ENCODE measurements at places on chromosomes 2 and 18.

GRCh38 chr18:69968039-69968438 lies 20.4 kb upstream of the CD226 start:
- no peak for DNase-seq

DNA sequence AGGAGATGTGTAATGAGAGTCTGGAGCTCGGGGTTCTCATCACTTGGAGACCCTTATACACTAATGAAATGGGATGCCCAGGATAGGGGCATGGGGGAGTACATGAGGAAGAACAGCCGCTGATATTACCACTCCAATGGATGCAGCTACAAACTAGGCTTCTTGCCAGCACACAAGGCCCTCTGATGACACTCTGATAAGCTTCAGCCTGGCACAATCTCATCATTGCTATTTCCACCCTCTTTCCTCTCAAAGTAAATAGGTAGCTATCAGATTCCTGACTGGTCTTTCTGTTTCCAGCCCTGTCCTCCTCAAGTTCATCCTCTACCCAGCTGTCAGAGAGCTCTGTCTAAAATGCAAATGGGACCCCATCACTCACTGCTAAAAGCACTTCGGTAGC lies 103.0 kb downstream of the GPR39 start:
- DNase-seq, result no peak

DNA sequence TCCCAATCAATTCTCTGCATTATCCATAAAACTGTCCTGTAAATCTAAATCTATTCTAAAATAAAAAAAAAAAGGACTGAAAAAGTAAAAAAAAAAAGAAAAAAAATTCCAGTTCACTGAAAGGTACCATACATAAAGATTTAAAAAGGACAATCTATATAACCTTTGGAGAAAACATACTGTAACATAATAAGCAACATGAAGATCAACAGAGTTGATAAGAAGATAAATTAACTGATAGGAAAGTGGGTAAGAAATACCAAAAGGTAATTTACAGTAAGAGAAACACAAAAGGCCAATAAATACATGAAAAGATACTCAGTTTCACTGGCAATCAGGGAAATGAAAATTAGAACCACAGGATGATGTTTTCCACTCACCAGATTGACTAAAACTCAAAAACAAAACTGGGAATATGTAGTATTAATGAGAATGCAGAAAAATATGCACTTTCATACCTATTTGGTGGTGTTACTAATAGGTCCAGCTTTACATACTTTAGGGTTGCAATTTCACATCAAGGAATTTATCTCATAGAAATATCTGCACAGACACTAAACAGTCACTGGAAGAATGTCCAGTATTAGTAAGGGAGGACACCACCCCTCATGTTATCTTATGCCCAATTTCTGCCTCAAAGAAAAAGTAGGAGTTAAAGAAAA lies 48.3 kb upstream of the SEMA4C start:
- DNase-seq, result no peak

DNA sequence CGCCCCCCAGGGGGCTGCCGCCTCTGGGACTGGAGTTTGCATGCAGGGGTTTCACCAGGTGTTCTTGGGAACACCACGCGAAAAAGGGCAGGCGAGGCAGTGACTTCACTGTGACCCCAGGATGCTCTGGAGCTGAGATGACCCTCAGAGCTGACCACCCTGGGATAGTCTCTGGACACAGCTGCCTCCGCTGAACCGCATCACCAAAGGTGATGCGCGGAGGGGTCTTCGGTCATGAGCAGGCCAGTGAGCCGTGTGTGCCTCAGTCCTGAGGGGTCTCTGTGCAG lies 17.5 kb downstream of the GPR35 start:
- DNase-seq, result no peak

- no peak for DNase-seq
These were observed 205.5 kb upstream of the MYT1L start for GRCh38 chr2:2536416-2537056.

DNA sequence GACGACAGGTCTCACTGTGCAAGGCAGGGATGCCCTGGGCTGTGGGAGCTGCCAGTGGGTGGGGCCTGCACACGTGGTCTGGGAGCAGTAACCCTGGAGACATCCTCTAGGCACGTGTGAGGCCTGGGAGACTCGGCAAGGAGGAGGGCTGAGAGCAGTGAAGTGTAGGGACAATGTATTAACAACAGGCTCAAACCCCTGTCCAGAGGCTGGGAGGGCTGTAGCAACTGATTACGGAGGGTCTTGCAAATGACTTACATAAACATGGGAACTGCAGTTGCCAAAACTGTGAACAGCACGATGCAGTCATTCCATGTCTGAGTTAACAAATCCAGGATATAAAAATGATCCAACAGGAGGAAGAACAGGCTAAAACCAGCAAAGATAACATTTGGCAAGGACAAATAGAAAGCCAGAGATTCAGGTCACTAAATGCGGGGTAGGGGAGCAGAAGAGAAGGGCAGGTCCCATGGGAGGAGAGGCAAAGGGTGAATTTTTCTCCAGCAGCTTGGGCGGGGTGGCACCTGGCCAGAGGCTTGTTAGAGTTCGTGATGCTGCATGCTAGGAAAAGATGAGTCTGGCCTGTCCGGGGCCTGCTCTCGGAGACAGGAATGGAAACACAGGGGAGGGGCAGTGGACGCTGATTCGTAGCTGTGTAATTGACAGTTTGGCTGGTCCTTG lies 44.9 kb downstream of the CYP27C1 start:
- no peak for DNase-seq

DNA sequence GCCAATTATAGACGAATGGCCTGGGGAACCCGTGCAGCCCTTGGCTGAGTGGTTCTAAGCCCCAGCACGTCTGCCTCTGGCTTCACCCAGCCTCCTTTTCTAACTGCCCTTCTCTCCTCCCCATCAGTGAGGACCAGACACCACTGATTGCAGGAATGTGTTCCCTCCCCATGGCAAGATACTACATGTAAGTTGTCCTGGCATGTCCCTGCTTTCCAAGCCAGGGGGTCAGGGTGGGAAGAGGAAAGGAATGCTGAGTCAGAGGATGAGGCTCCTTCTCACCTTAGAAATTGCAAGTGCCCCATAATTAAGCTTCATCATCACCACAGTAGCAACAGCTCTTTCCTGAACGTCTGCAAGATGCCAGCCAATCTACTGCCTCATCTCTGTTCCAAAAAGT lies 4.8 kb downstream of the IL1F10 start:
- no peak for DNase-seq

DNA sequence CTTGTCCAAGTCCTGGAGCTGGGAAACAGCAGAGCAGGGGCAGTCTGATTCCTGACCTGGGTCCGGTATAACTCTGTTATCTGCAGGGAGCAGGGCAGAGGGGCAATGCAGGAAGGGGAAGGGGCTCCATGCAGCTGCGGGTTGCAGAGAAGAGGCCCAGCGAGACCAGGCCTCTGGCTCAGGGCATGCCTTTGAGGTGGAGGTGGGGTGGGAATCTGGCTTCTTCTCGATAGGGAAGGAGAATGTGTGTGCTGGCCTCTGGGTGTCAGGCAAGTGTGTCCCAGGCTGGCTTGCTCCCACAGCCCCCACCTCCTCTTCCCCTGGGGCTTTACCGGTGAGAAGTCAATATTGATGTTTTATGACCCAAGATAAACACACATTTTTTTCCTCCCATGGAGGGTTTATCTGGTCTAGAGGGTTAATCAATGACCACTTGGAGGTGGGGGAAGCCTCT lies 187.1 kb upstream of the HAAO start:
- no peak for DNase-seq

Measured in stimulated activated CD8-positive, alpha-beta memory T cell treated with anti-CD3 and anti-CD28 coated beads, Interleukin-7, amount 100 ng/mL, for 24 hours (primary cell).